Activated T-cell treated with anti-CD3 and anti-CD28 coated beads for 48 hours (primary cell): ENCODE measurements at places on chromosomes 7 and 10.

DNA sequence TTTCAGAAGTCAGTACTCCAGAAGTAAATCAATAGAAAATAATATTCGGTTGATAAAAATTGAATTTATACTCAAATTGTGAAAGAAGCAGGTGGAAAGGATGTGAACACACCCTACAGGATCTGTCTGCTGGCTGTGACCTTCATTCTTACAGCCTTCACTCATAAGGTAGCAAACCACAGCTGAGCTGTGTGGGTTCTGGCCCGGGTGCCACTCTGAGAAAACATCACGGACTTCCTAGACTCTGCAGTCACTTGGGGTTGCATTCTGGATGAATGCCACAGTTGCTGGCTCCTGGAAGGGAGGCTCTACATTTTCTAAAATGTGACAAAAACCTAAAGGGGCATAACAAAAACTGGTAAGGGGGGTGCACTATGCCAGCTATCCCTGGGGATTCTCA is 36.0 kb upstream of the ABLIM1 start:
- no peak for DNase-seq

DNA sequence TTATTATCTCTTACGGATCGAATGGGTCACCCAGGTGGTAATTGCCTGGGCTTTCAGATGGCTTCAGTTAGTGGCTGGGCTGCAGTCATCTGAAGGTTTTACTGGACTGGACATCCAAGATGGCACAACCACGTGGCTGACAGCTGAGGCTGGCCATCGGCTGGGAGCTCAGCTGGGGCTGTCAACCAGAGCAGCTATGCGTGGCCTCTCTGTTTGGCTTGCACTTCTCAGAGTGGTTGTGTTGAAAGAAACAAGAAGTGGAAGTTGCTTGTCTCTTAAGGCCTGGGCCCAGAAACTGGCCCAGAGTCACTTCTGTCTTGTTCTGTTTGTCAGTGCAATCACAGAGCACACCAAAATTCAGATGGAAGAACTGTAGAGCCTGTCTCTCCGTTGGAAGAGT is 5.7 kb upstream of the GDI2 start:
- DNase-seq = no peak

DNA sequence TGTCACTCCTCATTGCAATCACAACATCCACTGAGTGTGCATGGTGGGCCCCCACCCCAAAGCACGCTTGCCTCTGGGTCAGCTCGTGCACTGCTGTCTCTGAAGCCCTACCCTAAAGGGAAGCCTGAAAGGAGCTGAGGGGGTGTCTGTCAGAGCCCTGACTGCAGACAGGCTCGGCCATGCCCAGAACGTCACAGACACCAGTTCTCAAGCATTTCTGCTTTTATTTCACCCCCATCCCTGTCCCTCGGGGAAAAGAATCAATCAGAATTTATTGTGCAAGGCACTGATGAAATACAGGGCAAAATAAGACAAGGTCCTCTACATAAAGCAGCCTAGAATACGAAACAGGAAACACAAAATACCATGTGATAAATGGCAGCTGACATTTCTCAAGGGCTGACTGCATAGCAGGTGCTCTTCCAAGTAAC is 231.8 kb downstream of the WDR37 start:
- no peak for DNase-seq

- no peak for DNase-seq
Observed at GRCh38 chr7:101556453-101556968, 72.6 kb downstream of the MYL10 start.

DNA sequence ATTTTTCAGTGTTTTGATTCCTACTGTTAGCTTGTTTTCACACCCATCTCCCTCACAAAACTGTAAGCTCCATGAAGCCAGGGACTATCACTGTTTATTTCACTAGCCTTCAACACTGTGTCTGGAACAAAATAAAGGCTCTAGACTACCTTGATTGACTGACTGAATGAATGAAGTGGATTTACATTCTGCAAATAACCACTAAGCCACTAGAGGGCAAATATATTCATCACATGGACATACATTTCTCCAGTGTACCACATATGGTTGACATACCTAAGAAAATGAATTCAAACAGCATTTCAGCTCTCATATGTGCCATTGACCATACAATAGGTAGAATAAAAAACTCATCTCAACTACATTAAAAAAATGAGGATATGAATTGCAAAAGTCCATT is 185.9 kb downstream of the RAB11FIP2 start:
- no peak for DNase-seq

DNA sequence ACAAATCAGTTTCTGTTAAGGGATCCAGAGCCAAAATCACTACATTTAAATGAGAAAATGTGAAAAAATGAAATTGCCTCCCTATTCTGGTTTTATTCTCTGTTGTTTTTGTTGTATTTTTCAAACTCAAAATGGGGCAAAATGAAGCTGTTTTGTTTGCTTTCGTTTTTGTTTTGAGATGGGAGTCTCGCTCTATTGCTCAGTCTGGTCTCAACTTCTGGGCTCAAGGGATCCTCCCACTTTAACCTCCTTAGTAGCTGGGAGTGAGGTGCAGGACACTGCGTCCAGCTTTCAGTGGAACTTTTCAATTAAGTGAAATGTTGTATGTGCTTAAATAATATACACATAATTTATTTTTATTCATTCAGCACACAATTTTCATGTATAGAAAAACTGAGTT is 205.0 kb downstream of the SORCS1 start:
- no peak for DNase-seq

DNA sequence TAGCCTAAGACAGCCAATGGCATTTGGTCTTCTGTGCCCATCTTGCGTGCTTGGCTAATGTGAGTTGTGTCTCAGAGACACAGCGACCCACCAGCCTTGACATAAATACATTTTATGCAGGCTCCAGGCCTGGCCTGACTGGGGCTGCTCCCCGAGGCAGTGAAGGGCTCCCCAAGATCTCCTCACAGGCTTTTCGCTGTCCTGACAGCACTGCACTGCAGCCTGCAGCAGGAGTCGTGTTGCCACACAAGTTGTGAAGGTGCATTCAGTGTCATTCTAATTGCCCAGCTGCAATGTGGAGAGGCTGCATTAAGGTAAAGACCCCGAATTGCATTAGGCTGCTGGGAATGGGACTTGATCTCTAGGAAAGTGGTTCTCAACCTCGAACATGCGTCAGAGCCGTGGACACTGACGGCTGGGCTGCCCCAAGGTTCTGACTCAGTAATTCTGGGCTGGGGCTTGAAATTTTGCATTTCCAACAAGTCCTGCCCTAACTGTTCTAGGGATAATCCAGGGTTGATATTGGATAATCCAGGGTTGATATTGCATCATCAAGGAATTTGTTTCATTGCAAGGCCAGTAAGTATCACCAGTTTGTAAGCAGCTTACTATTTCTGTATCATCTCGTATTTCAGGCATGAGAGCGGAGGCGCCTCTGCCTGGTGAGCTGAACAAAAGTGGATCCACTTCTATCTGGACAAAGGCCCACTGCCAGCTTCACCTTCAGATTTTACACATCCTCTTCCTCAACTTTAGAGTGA is 108.7 kb upstream of the INSIG1 start:
- no peak for DNase-seq

GRCh38 chr10:18659819-18660535 is 746 bp downstream of the ARL5B start:
- DNase-seq = no peak

GRCh38 chr10:110755781-110756180 is 111.6 kb downstream of the RBM20 start:
- DNase-seq = no peak

- DNase-seq = no peak
Observed at GRCh38 chr10:103102195-103102594, 90.9 kb downstream of the NT5C2 start.

- DNase-seq = peak; percentile 86
Observed at GRCh38 chr10:101779544-101780186, 3.6 kb downstream of the NPM3 start.

DNA sequence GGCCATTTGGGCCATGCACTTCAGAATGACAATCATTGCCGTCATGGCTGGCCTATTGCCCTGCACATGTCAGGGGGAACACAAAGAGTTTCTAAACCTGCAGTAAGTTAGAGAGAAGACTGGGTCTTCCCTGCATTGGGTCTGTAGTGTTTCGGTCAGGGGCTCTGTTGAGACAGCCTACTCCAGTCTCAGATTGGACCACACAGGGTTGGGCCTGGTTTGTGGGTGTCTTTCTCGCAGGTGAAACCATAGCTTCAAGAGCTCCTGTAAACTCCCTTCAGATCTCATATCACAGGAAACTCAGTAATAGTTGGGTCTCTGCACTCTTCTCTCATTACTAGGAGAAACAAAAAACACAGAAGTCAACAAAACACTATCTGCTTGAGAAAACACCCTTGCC is 7.3 kb upstream of the TARP start:
- no peak for DNase-seq
